ENCODE measurements at places on chromosomes 13 and 19.
A peak's percentile ranks its signal among the peaks of the same experiment; 100 is the strongest.

DNA sequence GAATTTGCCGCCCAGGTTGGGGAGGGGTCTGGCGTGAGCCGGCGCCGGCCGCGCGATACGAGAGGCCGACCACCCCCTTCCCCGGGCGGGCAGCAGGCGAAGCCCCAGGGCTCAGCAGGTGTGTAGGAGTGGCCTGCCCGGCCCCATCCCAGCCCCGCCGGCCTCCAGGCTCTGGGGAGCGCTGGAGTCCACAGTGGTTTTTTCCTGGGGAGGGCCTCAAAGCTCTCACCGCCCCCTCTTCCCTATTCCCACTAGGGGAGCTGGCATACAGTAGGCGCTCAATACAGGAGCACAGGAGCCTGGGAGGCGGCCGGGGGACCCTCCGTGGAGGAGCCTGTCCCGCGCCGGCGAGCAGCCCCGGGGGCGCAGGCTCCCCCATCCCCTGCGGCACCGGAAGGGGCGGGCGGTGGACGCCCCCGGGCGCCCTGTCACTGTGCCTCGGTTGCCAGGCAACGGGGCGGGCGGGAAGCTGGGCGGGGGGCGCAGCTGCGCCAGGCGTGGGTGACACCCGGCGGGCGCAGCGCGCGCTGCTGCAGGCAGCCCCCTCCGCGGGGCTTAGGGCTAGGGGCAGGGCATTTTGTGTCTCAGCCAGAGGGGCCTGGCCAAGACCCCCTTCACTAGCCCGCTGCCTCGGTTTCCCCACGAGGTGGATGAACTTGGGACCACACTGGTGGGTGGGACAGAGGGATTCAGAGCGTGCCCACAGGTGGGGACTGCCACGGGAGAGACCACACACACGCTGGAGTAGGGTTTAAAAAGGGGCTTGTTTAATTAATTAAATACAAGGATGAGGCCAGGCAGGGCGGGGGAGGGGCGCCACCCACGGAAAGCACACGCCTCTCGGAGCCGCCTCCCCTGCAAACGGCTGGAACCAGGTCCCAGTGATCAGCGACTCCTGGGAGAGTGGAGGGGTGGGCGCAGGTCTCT is 3.6 kb upstream of the REXO1 start:
- DNase-seq: peak; percentile 56

DNA sequence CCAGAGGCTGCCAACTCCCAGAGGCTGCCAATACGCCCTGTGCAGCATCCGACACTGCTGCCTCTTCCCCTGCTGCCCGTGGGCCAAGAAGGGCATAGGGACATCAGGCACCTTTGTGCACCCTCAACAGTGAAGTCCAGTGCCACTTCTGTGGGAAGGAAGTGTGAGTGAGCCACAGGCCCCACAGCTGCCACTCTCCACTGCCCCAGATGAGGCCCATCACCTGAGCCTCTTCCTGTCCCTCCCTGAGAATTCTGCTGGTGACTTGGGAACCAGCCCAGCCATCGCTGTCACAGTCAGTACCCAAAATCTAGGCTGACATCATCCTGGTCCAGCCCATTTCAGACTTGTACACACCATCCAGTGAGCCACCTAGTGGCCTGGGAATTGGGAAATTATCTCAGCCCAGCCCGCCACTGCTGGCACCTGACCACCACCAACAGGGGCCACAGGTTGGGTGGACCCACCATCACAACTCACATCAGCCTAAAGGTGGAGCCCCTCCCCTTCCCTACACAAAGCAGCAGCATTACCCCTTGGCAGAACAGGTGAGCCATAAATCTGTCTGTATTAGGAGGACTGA is 733.9 kb upstream of the KLHL1 start:
- no peak for DNase-seq

DNA sequence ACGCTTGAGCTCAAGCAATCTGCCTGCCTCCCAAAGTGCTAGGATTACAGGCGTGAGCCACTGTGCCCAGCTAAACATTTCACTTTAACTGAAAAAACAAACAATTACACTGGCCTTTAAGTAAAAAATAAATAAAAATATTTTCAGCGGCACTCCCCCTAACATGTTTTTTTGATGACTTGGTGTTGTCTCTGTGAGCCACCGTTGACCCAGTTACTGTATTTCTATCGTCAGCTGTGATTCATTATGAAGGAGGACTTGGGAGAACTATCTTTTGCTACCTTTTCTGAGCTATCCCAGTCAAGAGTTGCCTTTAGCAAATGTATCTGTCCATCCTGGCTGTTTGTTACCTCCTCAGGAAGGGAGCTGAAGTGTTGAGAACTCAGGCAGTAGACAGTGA is 18.5 kb upstream of the C19orf33 start:
- no peak for DNase-seq

GRCh38 chr13:84460989-84461388 is 578.7 kb upstream of the SLITRK1 start:
- no peak for DNase-seq

DNA sequence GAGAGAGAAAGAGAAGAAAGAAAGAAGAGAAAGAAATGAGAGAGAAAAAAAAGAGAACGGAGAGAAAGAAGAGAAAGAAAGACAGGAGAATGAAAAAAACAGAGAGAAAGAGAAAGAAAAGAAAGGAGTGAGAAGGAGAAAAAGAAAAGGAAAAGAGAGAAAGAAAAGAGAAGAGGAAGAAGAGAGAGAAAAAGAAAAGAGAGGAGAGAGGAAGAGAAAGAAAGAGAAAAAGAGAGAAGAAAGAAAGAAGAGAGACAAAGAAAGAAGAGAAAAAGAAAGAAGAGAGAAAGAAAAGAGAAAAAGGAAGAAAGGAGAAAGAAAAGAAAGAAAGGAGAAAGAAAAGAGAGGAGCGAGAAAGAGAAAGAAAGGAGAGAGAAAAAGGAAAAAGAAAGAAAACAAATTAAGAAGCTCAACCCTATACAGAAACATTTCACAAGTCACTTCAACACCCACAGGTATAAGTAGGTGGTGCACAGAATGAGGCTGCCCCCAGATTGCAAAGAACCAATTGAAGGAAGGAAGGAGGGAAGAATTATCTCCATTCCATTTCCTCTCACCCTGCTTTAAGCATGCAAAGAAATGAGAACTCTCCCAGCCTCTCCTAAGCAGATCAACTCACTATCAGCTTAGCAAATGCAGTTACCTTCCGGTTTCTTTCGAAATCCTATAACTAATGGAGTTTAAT is 98.8 kb upstream of the CACNA1A start:
- DNase-seq: no peak
